IPS DF 19.7 (cell line): ENCODE measurements at places on chromosomes 6 and 20.

GRCh38 chr6:34574647-34575293, 18.6 kb upstream of the SPDEF start:
- DNase-seq = no peak

DNA sequence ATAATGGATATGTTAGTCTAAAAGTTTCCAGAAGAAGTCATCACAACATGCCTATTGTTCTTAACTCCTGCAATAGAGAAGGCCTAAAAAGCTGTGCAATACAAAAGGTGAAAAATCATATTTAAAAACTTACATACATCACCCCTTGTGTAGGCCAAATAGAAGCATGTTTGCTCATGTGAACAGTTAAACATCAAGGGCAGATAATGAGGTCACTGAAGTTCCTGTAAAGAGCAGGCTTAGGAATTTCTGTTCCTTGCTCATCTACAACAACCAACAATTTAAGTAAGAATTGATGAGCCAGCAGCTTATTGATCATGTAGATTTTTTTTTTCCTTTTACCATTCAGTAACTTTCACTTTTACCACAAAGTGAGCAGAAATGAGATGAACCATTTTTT, 7.5 kb upstream of the NUP153 start:
- DNase-seq = no peak

- no peak for DNase-seq
Measured at GRCh38 chr6:135655055-135655454, 157.5 kb upstream of the AHI1 start.

DNA sequence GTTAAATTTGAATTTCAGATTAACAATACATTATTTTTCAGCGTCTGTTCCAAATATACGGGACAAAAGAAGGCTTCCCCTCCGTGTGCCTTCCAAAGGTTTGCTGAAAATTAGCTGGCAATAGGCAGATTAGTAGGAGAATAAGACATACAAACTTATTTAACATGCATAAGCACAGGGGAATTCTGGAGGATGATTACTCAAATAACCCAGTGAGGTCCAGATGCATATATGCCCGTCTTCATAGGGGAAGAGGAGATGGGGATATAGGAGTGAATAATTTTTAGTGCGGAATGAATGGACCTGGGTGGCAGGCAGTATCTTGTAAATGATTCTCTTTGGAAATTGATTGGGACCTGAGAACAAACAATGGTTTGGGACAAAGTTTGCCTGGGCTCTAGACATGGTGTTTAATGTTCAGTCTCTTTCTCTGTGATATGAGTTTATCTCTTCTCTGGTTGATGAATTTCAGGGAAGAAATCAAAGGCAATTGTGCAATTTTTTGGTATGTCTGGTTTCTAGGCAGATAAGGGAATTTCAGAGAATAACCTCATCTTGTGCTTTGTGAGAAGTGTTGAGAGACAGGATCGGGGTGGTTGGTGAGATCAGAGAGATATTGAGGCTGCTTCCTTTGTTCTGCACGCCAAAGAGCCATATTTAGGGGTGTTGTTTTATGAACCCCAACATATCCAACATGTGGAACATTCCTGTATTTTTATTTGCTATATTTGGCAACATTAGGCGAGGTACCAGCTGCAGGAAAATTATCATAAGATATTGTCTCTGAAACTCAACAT, 63.7 kb downstream of the MKKS start:
- DNase-seq = no peak

GRCh38 chr6:109458774-109459531, 3.4 kb upstream of the MICAL1 start:
- no peak for DNase-seq

- DNase-seq = no peak
Measured at GRCh38 chr20:21614980-21615379, 90.5 kb upstream of the PAX1 start.
